ENCODE measurements at places on chromosomes 11 and 22.

- DNase-seq: no peak
Measured at GRCh38 chr22:36107436-36107835, 53.1 kb downstream of the APOL3 start.

DNA sequence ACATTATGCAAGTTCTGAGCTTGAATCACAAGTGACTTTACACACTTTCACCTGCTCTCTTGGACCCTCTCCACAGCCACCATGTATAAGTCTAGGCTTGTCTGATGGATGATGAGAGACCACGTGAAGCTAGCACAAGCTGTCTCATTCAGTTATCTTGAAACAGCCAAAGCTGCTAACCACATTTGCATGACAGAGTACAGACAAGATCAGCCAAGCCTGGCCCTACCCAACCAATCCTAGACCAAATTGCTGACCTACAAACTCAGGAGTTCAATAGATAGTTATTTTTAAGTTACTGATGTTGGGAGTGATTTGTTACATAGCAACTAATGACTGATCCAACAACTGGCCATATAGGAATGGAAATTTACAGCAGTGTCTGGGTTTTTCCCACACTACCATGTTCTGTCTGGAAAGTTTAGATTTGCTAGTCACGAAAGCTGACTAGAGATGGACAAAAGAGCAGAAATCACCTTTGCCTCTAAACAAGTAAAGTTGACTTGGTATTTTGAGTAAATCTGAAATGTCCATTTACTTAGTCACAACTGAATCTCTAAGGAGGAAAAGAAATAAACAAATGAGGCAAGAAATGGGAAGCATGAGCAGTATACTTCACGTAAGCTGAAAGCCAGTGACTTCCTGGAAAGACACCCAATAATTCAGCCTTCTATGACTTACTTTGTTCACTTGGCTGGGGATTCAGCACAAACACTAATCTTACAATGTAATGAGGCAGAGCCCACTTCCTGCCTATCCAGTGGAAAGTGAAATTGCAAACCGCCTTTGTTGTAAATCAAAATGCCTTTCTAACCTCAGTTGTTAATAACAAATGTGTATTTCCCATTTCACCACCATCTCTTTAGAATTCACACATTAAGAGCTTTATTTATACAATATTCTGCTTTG is 101.7 kb downstream of the FAM181B start:
- DNase-seq: peak; percentile 43

GRCh38 chr11:2345050-2345449 is 32.1 kb upstream of the CD81 start:
- DNase-seq: no peak

- DNase-seq: peak; percentile 73
Measured at GRCh38 chr22:37633625-37634416, 5.6 kb upstream of the SH3BP1 start.

Measured in iris pigment epithelial cell (primary cell).